Small intestine (tissue), 16 donors: ENCODE measurements at places on chromosomes 3 and 15. TPM values are rescaled to one million over a fixed set of nuclear protein-coding genes. Genes with fewer than 3 reads are reported as not detected.

- no peak for DNase-seq
These were observed 73.6 kb downstream of the APBA2 start for GRCh38 chr15:28959326-28959725.

GRCh38 chr3:61944726-61945125 is 383.4 kb downstream of the PTPRG start:
- DNase-seq: no peak

GRCh38 chr3:43180027-43180426 is 74.1 kb upstream of the POMGNT2 start:
- peak; percentile 74 for DNase-seq

- DNase-seq: no peak
These were observed 245.3 kb downstream of the BBX start for GRCh38 chr3:107767897-107768605.

TMEM212 gene
- not detected for polyA plus RNA-seq

GRCh38 chr3:160392798-160393197 is 6.2 kb downstream of the IFT80 start:
- no peak for DNase-seq

ISY1 gene
- 20.5 TPM for polyA plus RNA-seq

DNA sequence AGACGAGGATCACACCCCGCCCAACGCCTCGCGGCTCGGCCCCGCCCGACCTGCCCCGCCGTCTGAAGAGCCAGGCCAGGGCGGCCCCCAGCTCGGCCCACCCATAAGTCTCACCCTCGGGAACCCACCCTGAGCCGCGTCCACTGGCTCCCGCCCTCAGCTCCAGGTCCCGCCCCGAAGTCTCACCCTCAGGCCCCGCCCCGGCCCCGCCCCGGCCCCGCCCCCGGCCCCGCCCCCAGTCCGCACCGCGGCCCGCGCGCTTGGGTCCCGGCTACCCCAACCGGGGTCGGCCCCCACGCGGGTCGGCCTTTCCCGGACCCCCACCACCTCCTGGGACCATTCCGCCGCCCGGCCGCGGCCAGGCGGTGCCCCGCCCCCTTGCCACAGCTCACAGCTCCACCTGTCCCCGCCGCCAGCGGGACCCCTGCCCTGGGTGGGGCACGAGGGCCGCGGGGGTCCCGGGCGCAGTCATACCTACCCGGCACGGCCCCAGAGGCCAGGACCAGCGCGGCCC is 489 bp downstream of the CSPG5 start:
- peak; percentile 49 for DNase-seq

PCOLCE2 gene
- polyA plus RNA-seq: 6.1 TPM

DNA sequence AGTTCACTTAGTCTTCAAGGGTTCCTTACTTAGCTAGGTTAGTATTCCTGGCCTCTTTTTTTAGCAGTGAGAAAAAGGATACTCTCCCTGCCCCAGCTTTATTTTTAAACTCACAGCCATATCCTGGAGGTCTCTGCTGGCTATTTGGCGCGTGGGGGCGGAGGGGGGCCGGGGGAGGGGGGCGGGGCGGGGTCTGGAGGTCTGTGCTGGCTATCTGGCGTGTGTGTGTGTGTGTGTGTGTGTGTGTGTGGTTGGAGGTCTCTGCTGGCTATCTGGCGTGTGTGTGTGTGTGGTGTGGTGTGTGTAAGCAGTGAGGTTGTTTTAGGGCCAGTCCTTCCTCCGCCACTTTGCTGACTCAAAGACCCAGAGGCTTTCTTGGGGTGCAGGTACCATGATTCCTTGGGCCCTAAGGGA is 579 bp upstream of the PLAAT1 start:
- no peak for DNase-seq

CCR3 gene
- polyA plus RNA-seq: 0.22 TPM

SAMMSON gene
- polyA plus RNA-seq: not detected

ZNF639 gene
- 15.4 TPM for polyA plus RNA-seq

SPESP1 gene
- 1.6 TPM for polyA plus RNA-seq

DNA sequence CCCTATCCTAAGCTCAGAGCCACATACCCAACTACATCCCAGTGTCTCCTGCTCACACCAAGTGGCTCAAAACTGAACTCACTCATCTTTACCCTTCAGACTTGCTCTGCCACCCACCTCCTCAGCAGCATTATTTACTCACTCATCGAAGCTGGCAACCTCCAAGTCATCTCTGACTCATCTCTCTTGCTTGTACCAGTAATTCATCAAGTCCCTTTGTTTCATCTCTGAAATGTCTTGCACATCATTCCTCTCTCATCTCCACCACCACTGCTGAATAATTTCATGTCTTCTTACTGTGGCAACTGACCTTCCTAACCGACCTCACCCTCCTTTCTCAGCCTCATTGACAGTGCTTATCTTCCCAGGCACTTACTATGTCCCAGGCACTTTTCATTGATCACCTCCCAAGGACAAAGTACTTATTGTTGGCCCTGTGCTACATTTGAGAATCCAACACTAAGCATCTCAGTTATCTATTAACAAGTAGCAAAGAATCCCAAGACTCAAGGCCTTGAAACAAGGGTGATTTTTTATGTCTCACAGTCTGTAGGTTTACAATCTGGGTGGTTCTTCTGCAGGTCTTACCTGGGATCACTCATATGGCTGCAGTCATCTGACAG is 82.0 kb downstream of the MRPL46 start:
- DNase-seq: no peak

DNA sequence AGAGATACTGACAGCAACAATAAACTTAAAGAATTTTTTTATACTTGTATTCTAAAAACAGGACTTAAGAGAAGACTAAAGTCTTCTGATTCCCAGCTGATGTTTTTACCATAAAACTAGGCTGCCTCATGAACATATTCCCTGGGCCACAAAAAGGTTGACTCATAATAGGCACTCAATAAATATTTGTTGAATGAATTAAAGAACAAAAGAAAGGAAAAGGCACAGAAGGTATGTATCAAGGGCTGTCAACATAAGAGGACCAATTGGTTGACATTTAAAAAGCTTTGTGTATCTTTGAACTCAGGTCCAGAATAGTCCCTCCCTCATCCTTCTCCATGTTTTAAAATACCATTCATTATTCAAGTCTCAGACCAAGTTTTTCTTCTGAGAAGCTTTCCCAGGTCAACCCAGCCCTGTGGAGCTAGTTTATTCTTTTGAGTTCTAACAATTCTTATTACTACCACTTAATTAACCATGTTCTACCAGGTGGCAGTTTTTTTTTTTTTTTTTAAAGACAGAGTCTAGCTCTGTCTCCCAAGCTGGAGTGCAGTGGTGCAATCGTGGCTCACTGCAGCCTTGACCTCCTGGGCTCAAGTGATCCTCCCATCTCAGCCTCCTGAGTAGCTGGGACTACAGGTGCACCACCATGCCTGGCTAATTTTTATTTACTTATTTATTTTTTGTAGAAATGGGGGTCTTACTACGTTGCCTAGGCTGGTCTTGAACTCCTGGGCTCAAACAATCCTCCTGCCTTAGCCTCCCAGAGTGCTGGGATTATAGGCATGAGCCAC is 17.5 kb upstream of the ARHGEF3 start:
- no peak for DNase-seq

GRCh38 chr3:186596568-186597287 is 16.1 kb upstream of the AHSG start:
- DNase-seq: no peak

- DNase-seq: peak; percentile 46
These were observed 53.1 kb upstream of the ULK4 start for GRCh38 chr3:42014921-42015533.

DNA sequence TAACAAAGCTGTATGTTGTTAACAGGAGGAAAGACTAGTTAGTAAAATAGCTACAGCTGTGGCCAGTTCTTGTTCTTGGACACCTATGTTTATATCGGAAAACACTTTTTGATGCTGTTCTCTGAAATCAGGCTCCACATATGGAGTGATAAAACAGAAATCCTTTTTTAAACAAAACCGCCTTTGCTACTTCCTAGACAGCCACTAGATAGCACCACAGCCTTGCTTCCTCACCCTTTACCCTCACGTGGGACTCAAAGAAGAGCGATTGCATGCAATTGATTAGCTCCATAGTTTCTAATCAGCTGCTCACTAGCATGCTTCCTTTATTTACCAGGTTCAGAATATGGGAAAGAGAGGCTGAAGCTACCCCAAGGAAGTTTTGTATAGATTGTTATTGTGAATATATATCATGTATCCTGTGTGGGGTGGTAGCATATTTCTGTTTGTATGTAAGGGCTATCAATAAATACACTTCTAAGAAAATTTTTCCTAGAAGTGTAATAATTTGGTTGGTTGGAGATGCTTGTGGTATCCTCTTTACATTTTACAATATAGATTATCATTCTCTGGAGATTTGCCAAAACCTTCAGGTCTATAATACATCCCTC is 4.3 kb upstream of the MTFMT start:
- DNase-seq: peak; percentile 72

DNA sequence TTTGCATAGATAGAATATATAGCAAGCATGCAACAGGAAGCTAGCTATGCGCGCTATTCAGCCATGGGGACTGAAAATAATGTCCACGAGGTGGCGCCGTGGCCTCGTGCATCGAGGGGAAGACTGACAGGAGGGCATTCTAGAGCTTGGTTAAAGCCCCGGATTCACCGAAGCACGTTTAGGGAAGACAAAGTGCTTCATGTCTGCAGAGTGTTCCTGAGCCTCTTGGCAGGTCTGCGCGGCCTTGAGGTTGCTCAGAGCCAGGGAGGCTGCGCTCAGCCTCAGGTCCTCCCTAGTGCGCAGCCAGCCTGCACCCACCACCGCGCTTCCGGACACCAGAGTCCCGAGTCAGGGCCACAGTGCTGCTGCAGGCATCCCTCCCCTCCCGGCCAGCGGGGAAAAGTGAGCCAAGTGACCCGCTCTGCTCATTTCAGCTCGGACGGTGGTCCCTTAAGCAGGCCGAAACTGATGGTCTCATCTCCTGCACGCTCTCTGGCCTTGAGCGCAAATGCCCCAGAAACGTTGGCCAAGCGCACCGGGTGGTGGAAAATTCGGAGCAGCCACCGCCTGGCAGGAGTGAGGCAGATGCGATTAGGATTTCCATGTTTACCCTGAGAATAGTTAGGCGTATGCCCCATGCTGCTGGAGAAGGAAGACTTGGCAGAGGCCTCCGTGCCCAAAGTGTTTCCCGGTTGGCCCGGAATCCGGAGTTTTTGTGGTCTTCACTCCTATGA is 24.8 kb downstream of the GABRA5 start:
- peak; percentile 83 for DNase-seq

CPN2 gene
- polyA plus RNA-seq: not detected

DNA sequence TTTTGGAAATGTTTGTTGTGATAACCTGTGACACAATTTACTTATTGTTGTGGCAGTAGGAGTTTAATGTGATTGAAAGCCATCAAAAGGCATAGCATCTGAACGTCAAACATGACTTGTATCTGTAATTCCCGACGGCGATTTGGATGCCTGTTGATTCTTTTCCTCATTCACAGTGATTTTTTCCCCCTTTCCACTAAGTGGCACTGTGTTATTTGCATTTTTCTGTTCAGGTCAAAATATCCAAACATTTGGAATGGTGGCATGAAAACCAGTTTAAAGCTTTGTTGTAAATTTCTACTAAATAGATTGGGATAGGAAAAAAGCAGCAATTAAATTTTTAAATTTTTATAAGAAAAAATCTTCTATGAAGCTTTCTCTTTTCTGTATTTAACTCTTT is 259.9 kb upstream of the KCNH8 start:
- no peak for DNase-seq

- peak; percentile 53 for DNase-seq
These were observed 9.8 kb downstream of the P2RY14 start for GRCh38 chr3:151268267-151269235.

KBTBD12 gene
- polyA plus RNA-seq: 0.30 TPM

- no peak for DNase-seq
These were observed 158.9 kb downstream of the TAFA4 start for GRCh38 chr3:68773401-68773800.

GRCh38 chr3:152550284-152550683 is 281.6 kb downstream of the MBNL1 start:
- no peak for DNase-seq

DNA sequence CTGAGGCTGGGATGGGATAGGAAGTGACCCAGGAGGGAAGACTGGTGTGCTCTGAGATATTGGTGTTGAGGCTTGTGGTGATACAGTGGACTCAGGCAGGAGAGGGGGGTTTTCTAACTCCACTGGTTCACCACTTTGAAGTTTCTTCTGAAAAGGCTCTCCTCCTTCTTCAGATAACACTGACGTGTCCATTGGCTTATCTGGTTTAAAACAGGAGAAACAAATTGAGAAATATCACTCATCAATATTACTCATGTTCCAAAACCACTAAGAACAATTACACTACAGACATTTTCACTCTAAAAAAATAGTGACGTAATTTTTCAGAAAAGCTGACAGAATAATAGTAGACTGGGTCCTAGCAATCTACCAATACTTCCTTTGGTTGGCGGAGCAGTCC is 23.1 kb downstream of the TP53BP1 start:
- DNase-seq: no peak

GRCh38 chr3:74639681-74640080 is 25.2 kb upstream of the CNTN3 start:
- DNase-seq: no peak

SPTSSB gene
- polyA plus RNA-seq: 0.19 TPM

GRCh38 chr3:139180489-139180888 is 135.8 kb upstream of the PRR23C start:
- no peak for DNase-seq

- no peak for DNase-seq
These were observed 375.0 kb downstream of the ROBO2 start for GRCh38 chr3:77414881-77415280.

KBTBD13 gene
- polyA plus RNA-seq: 0.03 TPM

DNA sequence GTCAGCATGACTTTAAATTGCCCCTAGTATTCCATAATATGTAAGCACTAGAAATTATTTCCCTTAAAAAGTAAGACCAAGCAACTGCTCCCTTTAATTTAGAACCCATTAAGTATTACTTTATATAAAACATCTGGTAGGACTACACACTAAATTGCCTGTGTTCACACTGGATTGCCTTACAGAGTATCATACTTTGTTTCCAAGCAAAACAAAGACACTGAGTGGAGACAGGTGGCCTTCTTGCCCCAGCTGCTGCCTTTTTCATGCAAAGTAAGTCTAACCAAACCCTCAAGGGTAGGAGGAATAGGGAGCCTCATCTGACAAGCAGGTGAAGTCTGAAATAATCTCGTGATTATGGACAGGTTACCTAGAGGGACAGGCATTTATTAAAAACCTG is 87.3 kb downstream of the PEX5L start:
- no peak for DNase-seq

DNA sequence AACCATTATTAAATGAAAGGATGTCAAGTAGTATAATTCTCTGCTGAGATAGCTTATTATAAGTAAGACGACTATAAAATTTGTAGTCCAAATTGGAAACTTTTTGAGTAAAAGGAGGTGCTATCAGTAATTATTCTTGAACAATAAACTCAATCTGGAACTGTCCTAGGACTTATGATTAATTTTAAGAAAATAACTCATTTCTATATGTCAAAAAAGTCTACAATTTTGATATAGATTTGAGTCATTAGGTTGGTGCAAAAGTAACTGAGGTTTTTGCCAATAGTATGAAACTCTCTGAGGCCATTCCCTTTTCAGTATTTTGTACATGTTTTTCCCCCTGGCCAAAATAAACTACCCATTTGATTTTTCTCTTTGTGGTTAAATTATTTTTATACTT is 41.0 kb downstream of the LEKR1 start:
- DNase-seq: no peak

- no peak for DNase-seq
These were observed 30.0 kb upstream of the GMNC start for GRCh38 chr3:190892395-190892902.

GRCh38 chr3:141462176-141462859 is 24.5 kb upstream of the RASA2 start:
- no peak for DNase-seq

- no peak for DNase-seq
These were observed 1.4 kb downstream of the CYFIP1 start for GRCh38 chr15:22978691-22979237.
